ENCODE measurements at places on chromosomes 1 and 21. TPM values are rescaled to one million over a fixed set of nuclear protein-coding genes. Genes with fewer than 3 reads are reported as not detected.

Gene PTGS2
- polyA plus RNA-seq, result 0.12 TPM

Gene KLHDC9
- polyA plus RNA-seq, result 78.1 TPM

Gene KCNE2
- polyA plus RNA-seq, result 0.25 TPM

Gene ADAM30
- not detected for polyA plus RNA-seq

Gene TTLL7
- polyA plus RNA-seq, result 88.1 TPM

Gene CYP4B1
- not detected for polyA plus RNA-seq

Gene DLGAP3
- polyA plus RNA-seq, result 2.9 TPM

Gene CD48
- not detected for polyA plus RNA-seq

Gene C1QC
- polyA plus RNA-seq, result not detected

Gene ADAMTSL4
- polyA plus RNA-seq, result not detected

Gene C4BPA
- not detected for polyA plus RNA-seq

Gene LCE4A
- not detected for polyA plus RNA-seq

Gene CTPS1
- 76.1 TPM for polyA plus RNA-seq

Gene ADORA3
- polyA plus RNA-seq, result not detected
